NCI-H774 (cell line): ENCODE measurements at places on chromosomes 5 and 9.

- no peak for DNase-seq
Observed at GRCh38 chr9:69454321-69454720, 129.3 kb downstream of the ENTREP1 start.

- no peak for DNase-seq
Observed at GRCh38 chr5:119706049-119706448, 76.7 kb downstream of the FAM170A start.

- no peak for DNase-seq
Observed at GRCh38 chr9:31597977-31598376, 786.5 kb upstream of the ACO1 start.

- no peak for DNase-seq
Observed at GRCh38 chr5:38187532-38187931, 70.8 kb upstream of the EGFLAM start.

- no peak for DNase-seq
Observed at GRCh38 chr5:17037751-17038150, 101.7 kb upstream of the MYO10 start.

- no peak for DNase-seq
Observed at GRCh38 chr9:108654566-108654965, 201.2 kb downstream of the ACTL7B start.

DNA sequence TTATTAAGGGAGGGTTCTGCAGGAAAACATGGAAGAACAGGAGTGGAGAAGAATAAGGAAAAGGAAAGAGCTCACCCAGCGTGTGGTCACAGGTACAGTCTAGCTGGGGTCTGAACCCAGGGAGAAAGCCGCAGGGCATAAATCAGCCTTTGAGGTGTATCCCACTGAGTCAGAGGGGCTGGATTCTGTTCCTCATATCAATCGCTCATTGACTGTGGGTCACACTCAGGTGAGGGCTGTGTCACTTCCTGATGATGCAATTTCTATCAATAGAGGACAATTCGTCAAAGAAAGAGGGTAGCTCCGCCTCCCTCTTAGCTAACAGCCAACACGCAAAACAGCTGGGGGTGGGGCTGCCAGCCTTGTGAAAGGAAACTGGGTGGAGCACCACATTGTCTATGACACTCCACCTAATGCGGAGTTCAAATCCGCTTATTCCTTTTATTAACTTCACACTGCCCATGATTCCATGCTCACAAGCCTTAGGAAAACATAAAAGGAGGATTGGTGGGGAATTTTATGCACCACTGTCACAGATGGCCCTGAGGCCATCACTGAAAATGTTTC is 176.2 kb downstream of the ICE1 start:
- no peak for DNase-seq

DNA sequence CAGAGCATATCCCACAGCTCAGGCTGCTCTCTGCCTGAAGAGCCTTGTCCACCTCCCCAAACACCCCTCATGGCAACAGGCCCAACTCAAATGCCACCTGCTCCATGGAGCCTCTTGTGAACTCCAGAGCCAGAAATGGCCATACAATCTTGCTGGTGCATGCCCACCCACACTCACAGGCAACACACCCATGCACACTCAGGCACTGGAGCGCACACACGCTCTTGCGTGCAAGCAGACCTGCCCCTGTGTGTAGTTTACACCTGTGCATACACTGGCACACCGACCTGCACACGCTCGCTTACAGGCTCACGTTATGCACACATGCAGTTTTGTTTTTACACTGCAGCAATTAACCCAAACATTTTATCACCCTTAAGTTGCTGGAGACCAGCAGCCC is 40.0 kb downstream of the HRH2 start:
- no peak for DNase-seq

- DNase-seq, result no peak
Observed at GRCh38 chr5:75412111-75412990, 75.3 kb downstream of the HMGCR start.

GRCh38 chr5:147321569-147321968 is 86.7 kb downstream of the STK32A start:
- DNase-seq, result peak; percentile 60

DNA sequence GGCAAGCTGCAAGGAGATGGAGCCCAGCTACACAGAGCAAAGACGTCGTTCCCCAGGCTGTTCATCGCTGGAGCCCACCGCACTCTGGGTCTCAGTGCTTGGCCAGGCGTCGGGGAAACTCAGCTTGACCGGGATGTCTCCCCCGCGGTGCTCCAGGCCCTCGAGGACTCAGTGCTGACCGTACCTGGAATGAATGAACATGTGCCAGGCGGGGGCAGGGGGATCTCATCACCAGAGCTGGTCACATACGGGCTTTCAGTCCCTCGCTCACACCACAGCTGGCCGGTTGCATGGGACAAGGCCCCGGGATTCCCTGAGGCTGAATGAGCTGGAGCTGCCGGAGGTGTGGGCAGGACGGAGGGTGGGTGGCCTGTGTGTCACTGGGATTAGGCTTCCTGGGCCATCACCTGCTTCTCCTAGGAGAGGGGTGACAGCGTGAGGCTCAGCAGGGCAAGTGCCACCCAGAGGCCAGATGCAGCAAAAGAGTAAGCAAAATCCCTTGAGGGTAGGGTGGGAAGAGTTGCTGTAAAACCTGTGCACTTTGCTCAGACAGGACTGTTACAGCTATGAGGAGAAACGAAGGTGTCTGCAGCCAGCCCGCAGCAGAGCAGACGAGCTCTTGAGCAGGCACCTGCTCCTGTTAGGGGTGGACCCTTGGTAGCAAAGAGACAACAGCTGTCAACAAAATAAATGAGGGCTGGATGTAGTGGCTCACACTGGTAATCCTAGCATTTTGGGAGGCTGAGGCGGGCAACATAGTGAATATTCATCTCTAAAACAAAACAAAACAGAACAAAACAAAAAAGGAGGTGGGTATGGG is 70.7 kb upstream of the RAPGEF1 start:
- no peak for DNase-seq

- no peak for DNase-seq
Observed at GRCh38 chr5:116756531-116756930, 181.9 kb upstream of the SEMA6A start.

GRCh38 chr9:93500571-93501298 is 47.4 kb upstream of the FAM120AOS start:
- peak; percentile 3 for DNase-seq
